ENCODE measurements at places on chromosomes 7 and 10.

DNA sequence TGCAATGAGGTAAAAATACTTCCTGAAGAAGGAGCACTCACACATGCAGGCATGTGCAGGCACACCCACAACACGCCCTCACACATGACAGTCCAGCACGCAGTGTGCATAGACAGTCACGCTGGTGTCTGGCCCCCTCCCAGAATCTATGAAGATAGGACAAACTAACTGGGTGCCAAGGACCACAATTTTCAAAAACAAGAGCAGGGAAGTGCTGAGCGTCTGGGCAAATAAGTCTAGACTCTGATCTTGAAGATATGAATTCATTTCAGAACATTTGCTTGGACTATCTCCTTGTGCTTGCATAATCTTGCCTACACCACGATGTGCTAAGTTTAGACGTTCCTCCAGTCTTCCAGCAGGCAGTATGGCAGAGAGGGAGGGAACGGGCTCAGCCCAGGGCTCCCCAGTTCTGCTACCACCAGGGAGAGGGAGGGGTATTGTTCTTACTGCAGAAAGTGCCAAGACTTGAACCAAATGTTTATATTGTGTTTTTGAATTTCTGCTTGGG, 276.5 kb upstream of the KLF6 start:
- DNase-seq = no peak

DNA sequence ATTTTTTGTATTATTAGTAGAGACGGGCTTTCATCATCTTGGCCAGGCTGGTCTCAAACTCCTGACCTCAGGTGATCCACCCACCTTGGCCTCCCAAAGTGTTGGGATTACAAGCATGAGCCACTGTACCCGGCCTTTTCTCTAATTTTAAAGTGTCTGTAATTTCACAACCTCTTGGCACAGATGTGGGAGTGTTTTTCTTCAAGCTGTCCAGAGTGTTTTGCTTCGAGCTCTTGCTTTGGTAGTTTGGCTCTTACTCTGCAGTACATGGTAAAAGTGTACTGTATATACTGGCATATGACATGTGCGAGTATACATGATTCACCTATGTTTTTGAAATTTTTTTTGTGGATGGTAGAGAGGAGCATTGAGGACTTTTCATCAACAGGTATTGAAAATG, 9.8 kb downstream of the SRGN start:
- no peak for DNase-seq

DNA sequence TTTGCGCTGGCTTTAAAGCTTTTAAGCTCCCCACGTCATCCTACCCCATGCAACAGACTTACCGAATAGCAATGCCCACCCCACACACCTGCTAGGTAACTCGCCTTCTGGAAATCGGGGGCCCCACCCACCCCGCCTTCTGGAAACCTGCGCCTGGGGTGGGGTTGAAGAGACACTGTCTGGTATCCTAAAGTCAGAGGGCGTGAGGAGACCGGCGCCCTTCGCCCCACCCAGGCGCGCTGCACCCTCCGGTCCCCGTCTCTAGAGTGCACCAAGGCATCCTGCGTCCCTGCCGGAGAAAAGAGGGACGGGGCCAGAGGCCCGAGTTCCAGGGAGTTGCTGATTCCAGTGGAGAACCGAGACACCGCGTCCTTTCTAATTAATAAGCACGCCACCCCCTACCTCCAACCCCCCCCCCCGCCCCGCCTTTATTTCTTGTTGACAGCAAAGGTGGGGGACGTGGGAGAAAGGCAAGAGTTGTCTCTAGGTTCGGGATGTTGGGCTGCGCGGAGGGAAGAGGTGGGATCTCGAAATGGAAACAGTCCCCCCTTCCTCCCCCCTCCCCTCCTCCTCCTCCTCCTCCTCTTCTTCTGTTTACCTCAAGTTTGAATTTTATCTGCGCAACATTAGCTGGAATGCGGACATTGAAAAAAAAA, 220.9 kb upstream of the MKLN1 start:
- DNase-seq = peak; percentile 7

DNA sequence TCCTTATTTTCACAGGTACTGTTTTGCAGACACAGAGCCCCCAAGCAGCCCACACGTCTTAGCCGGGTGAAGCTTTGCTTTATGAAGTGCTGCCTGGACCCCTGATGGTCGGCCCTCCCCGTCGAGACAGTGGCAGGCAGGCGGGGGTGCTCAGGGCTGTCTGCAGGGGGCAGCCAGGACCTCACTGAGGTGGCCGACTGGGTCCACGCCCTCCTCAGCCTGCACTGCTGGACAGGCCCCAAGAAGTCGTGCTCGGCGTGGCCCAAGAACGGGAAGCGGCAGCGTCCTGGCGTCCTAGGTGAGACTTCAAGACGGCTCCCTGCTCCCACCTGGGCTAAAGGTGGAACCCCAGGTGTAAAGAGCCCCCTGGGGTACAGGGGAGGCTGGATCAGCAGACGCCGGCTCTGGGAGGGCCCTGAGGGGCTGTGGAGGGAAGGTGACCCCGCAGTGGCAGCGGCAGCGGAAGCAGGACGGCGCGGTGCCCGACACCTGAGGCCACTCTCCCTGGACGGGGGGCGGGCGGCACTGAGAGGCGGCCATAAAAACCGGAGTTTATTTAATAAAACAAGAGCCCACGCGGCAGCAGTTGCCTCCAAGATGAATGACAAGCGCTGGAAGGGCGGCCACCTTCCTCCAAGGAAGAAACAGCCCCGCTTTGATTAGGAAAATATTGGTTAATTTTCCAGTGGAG, 179.4 kb downstream of the ELFN1 start:
- DNase-seq = no peak

DNA sequence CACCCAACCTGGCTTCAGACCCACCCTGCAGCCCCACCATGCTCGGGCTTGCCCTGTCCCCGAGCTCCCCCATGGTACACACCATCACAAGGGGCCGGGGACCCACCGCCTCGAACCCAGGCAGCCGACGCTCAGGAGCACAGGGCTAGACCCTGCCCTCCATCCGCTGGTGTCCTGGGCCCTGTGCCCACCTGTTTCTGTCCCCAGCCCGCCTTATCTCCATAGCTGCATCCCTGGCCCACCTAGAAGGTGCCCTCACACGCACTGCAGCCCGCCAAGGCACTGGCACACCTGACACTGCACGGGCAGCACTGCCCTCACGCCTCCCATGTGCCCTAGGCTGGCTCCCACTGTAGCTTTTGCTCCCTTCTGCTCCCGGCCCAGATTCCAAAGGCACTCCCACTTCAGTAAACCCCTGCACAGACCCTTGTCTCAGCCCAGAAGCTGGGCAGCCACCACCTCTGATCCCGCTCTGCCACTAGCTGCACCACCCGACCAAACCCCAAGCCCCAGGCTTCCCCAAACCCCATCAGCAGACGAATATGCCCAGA, 17.1 kb downstream of the YKT6 start:
- DNase-seq = no peak

DNA sequence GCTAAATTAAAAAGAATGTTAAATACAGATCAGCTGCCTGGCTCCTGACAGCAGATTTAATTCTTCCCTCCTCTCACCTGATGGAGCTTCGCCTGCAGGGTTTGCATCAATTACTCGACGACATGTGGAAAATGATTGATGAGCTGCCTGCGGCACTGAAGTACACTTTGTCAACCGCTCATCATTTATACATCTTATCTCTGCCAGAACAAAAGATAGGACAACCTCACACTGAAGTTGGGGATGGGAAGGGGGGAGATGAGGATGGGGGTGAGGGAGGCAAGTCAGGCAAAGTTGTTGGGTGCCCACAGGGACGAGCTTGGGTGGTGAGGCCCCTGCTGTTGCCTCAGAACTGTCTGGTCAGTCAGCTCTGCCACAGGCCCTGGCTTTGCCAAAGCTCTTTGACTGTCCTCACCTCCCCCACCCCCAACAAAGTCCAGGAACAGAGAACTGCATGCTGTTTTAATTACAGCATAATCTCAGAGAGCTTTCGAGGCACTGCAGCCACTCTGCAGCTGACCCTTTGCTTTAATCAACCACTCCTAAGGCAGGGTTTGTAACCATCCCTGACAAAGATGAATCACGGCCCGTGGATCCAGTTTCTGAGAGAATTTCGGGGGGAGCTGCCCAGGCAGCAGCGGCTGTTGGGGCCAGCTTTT, 702.3 kb downstream of the LRMDA start:
- DNase-seq = no peak

DNA sequence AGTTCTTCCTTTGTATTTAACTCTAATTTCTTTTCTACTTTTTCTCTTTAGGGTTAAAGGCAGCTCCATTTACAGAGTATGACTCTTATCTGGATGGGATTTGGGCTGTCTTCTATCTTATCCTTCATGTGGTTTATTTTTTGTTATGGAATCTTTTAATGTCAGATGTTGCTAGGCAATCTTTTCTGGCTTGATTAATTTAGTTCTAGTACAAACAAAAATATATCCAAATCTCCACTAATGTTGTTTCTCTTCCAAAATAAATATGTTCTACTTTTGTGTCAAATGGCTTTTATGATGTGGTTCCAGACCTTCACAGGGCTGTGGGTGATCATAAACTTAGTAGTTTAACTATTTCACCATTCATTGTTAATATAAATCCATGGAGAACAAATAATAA, 246.9 kb downstream of the AHR start:
- no peak for DNase-seq

DNA sequence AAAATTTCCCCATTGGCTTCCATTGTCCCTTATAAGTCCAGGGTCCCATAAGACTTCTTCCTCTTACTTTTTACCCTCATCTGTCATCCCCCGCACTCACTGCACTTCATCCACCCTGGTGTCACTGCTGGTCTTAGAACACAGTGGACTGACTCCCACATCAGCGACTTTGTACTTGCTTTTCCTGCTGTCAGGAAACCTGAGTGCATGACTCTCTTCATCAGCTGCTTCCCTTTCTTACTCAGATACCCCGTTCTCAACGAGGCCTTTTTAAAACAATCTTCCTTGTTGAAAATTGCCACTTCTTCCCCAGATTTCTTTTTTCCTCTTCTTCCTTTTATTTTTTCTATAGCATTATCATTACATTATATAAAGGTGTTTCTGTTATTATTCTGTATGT, 305.4 kb downstream of the SDK1 start:
- peak; percentile 30 for DNase-seq
